ENCODE measurements at places on chromosomes 1 and 21. TPM values are rescaled to one million over a fixed set of nuclear protein-coding genes. Genes with fewer than 3 reads are reported as not detected.

Gene PHTF1
- total RNA-seq: 21.6 TPM

Gene ZBTB8A
- total RNA-seq: 7.3 TPM

Gene C4BPA
- not detected for total RNA-seq

Gene TCHH
- not detected for total RNA-seq

Gene DCDC2B
- not detected for total RNA-seq

Gene PCBP3
- 16.0 TPM for total RNA-seq

Gene RXRG
- total RNA-seq: under 0.01 TPM

Gene CAPN2
- 187 TPM for total RNA-seq

Gene LORICRIN
- total RNA-seq: not detected

Gene NADK
- 38.8 TPM for total RNA-seq

Gene OR6N2
- not detected for total RNA-seq

Gene C1orf87
- 1.0 TPM for total RNA-seq

Gene KCNA2
- total RNA-seq: not detected

Gene PRKAA2
- 2.5 TPM for total RNA-seq

Gene FAM167B
- not detected for total RNA-seq

Gene GPR153
- 6.6 TPM for total RNA-seq

Gene CFHR3
- total RNA-seq: not detected

Gene PTPN7
- total RNA-seq: not detected

Gene RPL22
- 143 TPM for total RNA-seq

Gene HTR6
- total RNA-seq: not detected

Gene TNFAIP8L2
- not detected for total RNA-seq

Gene SPATA45
- total RNA-seq: not detected

Gene PAQR7
- total RNA-seq: 15.3 TPM

Gene PTGFR
- total RNA-seq: 2.6 TPM

Gene OR2T33
- not detected for total RNA-seq
